Nucleus accumbens (tissue), 56 donors: ENCODE measurements at places on chromosomes 7 and 10.

GRCh38 chr7:7687800-7688199 lies 30.6 kb downstream of the RPA3 start:
- no peak for DNase-seq

- DNase-seq: no peak
Measured at GRCh38 chr10:31171402-31172083, 139.9 kb upstream of the ZNF438 start.

DNA sequence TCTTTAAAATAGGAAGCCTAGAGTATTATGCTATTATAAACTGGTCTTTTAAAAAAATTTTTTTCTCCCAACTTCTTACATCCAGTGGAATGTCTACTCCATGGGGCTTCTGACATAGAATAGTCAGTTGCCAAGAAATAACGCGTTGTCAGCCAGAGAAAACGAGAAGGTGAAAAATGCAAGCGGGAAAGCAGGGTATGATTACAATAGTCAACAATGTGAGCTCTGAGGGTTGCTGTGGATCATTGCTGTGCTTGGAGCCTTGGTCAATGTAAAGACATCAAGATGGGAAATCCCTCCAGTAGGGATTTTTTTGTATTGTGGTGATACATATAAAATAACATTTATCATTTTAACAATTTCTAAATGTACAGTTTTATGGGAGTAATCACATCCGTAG lies 27.6 kb upstream of the PLPP4 start:
- DNase-seq: no peak

- DNase-seq: no peak
Measured at GRCh38 chr7:1716263-1717094, 46.4 kb downstream of the ELFN1 start.

- DNase-seq: no peak
Measured at GRCh38 chr10:121062115-121062514, 211.0 kb downstream of the WDR11 start.

GRCh38 chr10:131311661-131312477 lies at the start of gene TCERG1L:
TCERG1L (minus strand) TSS chr10:131311721; CDS start chr10:131311635, 86 bp downstream.
- no peak for DNase-seq

- no peak for DNase-seq
Measured at GRCh38 chr10:56943221-56943755, 582.2 kb upstream of the ZWINT start.

- no peak for DNase-seq
Measured at GRCh38 chr10:26937371-26937770, 76.6 kb upstream of the ABI1 start.

- DNase-seq: no peak
Measured at GRCh38 chr10:123882681-123883445, 8.7 kb downstream of the CPXM2 start.

GRCh38 chr7:21771266-21771665 lies 174.4 kb downstream of the CDCA7L start:
- no peak for DNase-seq

GRCh38 chr10:60677531-60678129 lies 100.6 kb upstream of the CDK1 start:
- no peak for DNase-seq

DNA sequence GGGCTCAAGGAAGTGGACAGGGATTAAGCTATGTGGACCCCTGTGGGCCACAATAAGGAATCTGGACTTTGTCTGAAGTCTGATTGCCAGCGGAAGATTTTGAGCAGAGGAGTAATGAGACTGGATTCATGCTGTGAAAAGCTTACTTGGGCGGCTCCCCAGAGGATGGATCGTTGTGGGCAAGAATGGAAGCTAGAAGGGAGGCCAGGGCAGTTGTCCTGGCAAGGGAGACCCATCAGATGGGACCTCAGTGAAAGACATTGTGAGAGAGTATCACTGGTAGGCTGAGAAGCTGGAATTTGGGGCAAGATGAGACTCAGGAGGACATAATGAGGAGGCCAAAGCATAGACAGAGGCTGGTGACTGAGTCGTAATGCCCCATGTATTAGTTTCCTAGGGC lies 15.6 kb downstream of the ABCC2 start:
- DNase-seq: no peak

GRCh38 chr10:11525503-11525902 lies 85.9 kb downstream of the USP6NL start:
- DNase-seq: no peak

GRCh38 chr10:101848894-101849351 lies 5.3 kb upstream of the KCNIP2 start:
- no peak for DNase-seq

- DNase-seq: no peak
Measured at GRCh38 chr7:149669121-149669818, 104.1 kb downstream of the ZNF467 start.

GRCh38 chr7:131720703-131721102 lies 164.3 kb upstream of the PODXL start:
- DNase-seq: no peak

DNA sequence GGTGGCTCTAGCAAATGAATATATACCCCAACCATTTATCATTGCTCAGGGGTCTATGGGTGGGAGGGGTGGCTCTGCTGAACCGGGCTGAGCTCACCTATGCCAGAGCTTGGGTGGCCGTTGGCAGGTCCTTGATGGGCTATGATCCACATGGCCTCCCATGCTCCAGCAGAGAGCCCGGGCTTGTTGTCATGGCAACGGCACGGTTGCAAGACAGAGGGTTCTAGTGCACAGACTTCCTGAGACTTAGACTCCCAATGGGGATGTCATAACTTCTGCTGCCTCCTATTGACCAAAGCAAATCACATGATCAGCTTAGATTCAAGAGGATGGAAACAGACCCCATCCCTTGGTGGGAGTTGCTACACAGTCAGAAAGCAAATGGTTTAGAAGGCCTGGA lies 36.4 kb upstream of the CARD11 start:
- no peak for DNase-seq

DNA sequence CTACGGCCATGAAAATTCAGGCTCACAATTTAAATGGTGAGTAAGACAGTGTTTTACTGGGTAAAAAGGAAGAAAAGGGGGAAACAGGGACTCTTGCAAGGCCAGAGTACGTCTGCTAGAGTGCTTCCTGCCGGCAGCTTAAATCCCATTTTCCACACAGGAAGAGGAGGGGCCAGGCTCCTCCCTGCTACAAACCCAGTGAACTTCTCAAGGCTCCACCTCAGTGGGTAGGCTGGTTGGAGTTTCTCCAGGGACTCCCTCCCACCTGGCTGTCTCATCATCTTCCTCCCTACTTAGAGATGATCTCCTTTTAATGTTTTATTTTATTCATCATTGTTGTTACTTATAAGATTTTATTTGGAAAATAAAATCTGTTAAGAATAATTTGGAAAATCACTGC lies 62.6 kb upstream of the SEMA3C start:
- no peak for DNase-seq

DNA sequence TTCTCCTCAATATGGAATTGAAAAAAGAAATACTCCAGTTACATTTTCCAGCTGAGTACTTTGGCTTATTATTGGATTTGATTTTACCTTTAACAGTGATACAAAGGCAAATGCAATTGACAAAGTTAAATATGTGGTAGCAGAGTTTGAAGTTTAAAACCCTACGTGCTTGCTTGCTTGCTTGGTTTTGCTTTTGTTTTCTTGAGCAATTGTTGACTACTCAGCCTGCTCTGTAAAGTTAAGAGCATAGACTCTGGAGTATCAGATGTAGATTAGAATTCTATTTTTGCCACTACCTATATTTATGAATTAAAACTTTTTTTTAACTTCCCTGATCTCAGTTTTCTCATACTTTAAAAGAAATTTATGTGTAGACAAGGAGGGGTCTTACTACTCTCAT lies 51.4 kb downstream of the PCDH15 start:
- no peak for DNase-seq

GRCh38 chr7:150860978-150861295 lies 8.6 kb downstream of the AOC1 start:
- no peak for DNase-seq

DNA sequence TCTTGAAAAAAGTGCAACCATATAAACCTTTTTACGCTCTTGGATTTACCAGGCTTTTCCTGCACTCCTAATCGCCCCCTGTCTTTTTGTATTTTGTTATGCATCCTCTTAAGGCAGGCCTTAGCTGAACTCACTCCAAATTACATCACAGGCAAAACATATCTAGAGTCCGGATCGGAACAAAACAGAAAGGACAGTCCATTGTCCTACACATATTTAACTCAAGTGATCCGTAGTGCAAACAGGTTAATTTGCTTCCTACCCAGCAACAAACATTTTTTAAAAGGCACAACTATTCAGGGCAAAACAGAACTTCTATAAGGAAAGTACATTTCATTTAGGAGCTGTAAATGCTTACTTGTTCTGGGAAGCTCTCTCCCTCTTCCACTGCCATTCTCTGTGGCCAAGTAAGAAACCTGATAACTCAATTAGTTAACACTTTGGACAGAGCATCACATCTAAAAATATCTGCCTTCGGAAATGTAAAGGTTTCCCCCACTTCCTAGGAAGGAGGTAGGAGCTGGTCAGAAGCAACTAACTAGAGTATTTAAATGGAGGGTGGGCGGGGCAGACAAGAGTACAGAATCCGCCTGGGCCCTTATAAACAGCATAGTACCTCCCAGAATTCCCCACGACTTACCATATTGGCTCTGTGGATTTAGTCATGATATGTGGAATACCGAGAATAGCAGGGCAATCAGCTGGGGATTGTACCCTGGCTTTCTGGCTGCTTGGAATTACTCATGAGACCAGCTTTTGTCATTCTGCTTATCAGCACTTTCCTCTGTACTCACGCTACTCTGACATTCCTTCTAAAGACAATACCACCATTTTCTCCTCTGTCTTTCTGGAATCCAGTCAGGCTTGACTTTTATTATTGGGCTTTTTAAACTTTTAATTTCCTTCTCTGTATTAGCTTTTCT lies 89.5 kb downstream of the ANK3 start:
- no peak for DNase-seq

DNA sequence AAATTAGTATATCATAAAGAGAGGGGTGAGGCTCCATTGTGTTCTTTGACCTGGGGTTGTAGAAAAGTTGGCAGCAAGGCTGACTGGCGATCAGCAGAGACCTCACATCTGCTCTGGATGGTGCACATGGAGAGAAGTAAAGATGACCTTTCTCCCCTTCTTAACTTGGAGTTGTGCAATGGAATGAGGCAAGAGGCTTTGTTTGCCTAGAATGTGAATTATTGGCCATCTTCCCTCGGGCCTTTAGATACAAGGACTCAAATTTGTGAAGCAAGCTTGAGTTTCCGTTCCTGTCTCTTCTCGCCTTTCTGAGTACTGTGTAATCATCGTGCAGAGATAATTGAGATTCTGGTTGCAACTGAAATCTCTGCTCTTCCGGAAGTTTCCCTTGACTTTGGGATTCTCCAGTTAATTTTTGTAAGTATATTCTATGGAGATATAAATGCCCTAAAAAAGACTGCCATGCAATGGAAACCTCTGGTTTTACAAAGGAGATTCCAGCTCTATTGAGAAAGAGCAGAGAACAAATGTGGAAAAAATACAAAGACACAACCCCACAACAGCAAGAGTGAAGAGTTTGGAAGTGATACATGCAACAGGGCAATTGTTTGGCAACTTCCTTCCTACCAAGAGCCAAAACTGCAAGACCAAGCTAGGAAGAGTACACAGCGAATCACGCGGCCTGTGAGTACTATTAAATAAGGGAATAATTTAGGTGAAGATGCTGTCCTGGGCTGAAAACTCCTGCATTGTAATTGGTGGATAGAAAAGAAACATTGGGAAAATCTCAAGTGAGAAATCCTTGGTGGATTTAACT lies 542.3 kb upstream of the NRP1 start:
- DNase-seq: no peak

DNA sequence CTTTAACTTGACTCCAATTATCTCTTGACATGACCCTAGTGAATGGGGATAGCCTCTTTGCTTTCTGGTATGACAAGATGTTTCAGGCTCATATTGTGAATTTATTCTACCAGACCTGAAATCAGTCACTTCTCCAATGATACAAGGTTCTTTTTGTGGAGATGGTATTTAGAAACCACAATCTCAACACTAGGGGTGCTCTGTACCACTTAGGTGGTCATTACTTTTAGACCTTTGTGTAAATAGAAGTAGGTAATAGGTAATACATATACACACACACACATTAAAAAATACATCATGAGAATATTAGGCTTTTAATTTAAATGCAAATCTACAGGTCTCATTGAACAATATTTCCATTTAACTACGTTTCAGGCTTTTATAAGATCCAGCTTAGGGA lies 199.0 kb upstream of the RHOBTB1 start:
- DNase-seq: no peak

DNA sequence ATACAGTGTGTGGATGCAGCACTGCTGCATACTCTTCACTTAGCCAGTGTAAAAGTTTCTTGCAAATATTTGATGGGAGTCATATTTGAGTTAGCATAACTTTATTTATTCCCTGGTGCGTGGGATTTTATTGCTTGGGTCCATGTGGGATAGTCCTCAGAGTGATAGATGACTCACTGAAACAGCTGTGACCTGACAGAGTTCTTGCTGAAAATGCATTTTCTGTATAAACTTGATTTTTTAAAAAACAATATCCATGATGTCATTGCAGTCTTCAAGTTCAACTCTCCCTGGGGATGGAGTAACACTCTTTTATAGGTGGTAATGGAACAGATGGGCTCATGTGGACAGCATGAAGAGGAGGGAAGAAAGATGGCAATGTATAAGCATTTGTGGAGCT lies 310.0 kb downstream of the PPP1R3A start:
- no peak for DNase-seq
